Esophagus squamous epithelium (tissue), 5 donors: ENCODE measurements at places on chromosomes 2 and 18.

- DNase-seq = no peak
These were observed 75.9 kb downstream of the VRK2 start for GRCh38 chr2:58122540-58122939.

GRCh38 chr2:220432645-220433044, 805.2 kb downstream of the SLC4A3 start:
- DNase-seq = no peak

DNA sequence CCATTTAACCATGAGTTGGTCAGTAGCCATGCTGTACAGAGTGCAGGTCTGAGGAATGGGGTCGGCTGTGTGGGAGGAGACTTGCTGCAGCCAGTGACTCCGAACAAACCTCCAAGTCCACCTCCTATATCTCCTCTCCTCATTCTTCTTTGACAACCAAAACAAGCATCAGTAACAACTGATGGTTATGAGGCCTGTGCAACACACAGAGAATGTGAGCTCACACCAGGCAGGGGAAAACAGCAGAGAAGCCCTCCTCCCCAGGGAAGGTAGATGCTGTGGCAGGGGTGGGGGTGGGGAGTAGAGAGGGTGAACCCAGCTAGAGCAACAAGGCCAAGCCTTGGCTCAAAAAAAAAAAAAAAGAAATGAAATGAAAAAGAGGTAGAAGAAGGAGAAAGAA, 12.3 kb upstream of the CNGA3 start:
- no peak for DNase-seq

- DNase-seq = no peak
These were observed 53.9 kb downstream of the DYNC1I2 start for GRCh38 chr2:171741189-171741588.

DNA sequence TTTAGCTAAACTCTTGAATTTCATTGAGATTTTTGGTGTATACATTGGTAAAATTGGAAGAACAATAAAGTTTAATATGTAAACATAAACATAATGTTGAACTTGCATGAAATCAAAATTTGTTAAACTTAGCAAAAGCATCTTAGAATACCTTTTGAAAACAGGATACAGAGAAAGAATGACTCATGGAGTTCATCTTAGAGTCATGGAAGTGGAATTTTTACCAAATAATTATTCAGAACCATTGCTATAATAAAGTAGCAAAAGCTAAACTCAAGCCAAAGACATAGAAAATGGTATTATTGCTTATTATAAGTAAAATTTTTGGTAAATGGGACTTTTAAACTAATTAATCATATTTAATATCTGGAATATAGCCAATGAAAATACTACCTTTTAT, 841.6 kb upstream of the SLC39A10 start:
- DNase-seq = no peak

DNA sequence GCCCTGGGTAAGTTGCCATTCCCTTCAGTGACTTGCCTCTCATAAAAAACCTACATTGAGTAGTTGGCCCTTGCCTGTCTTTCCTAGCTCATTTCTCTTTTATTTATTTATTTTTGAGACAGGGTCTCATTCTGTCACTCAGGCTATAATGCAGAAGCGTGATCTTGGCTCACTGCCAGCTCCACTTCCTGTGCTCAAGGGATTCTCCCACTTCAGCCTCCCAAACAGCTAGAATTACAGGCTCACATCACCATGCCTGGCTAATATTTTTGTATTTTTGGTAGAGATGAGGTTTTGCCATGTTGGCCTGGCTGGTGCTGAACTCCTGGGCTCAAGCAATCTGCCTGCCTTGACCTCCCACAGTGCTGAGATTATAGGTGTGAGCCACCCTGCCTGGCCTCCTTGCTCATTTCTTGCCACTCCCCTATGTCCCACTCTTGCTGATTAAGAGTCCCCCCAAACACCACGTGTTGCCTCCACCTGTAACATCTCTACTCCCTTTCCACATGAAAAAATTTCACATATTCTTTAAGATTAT, 12.6 kb downstream of the EVA1A start:
- no peak for DNase-seq

DNA sequence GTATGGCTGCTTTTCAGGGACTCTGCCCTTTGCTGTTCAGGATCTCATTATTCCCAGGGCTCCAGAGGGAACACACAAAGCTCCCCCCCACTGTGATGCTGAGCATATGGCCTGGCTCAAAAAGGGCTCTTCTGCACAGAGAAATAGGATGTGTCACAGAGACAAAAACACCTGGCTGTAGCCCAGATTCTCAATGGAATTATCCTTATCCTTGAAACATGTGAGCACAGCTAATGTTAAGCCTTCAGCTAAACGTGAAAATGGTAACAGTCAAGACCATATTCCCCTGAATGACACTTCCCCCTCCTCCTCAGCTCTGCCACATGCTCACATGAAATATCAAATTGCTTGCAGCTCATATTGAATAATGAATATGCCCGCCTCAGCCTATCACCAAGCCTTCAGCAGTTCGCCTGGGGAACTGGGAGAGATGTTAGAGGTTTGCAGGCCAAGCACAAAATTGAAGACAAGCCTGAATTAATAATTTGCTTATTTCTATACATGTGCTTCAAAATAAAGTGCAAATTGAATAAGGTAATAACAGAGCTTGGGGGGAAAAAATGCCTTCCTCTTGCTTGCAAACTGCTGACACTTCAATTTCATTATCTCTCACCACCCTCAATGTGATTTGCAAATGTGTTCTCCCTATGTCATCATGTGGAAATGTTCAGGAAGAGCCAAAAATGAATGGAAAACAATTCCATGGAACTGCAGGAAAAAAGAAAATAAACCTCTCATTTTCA, 181.0 kb upstream of the HNRNPA3 start:
- DNase-seq = no peak

GRCh38 chr2:67041051-67041450, 356.1 kb upstream of the ETAA1 start:
- no peak for DNase-seq

DNA sequence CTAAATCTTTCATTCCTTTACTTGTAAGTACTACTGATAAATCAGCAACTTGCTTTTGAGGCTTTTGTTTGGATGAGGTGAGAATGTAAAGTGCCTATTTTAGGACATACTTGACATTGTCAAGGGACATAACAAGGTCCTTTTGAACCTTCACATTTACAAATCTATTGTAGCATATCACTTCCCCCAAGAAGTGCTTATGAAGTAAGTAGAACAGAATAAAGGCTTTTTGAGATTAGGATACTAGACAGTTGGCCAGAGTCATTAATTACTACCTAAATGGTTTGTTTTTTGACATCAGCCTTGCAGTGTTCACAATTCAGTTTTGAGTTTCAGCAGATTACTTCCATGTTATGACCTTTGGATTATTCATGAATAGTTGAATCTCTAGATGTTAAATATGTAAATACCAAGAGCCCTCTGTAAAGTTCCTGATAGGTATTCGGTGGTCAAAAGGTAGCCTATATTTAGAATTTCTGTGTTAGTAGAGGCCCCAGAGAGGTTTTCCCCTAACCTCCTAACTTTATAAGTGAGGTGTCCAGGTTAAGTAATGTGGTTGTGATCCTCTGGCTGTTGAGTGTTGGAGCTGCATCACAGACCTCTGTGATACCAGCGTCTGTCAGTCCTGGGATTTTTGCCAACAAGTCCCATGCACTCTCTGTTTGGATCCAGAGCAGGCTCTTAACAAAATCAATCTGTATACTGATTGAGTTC, 67.2 kb downstream of the LCLAT1 start:
- no peak for DNase-seq

DNA sequence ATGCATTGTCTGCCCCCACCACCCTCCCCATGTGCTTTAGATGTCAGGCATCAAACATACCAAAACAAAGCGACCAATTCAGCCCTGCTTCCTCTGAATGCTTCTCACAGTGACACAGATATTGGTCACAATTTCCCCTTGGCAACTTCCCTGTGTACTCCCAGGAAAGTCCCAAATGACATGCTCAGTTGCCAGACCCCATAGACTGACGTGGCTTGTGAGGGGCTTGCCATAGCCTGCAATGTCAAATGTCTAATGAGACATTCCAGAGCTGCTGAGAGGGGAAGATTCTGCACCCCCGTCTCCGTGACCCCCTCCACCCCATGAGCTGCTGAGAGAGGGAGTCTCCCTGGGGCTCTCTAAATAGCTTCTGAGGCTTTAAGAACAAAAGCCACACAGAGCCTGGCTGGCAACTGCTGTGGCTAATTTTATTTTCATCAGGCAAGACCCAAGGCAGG, 47.3 kb downstream of the RFTN2 start:
- no peak for DNase-seq

DNA sequence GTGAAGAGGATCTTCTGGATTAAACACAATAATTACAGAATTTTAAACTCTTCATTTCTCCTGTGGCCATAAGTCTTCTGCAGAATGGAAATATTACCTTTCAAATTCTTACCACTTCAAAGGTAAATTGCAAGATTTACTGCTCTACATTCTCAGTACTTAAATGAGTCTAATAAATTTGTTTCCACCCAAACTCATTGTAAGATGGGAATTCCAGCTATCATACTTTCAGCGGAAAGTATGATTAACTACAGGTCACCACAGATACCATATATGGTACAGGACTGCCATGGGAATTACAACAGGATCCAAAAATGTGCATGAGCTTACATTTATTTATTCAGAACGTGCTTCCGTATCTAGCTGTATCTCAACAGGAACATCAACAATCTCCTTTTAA, 3.1 kb downstream of the DSC3 start:
- DNase-seq = no peak

- DNase-seq = no peak
These were observed 12.4 kb upstream of the DNMT3A start for GRCh38 chr2:25354116-25354515.

DNA sequence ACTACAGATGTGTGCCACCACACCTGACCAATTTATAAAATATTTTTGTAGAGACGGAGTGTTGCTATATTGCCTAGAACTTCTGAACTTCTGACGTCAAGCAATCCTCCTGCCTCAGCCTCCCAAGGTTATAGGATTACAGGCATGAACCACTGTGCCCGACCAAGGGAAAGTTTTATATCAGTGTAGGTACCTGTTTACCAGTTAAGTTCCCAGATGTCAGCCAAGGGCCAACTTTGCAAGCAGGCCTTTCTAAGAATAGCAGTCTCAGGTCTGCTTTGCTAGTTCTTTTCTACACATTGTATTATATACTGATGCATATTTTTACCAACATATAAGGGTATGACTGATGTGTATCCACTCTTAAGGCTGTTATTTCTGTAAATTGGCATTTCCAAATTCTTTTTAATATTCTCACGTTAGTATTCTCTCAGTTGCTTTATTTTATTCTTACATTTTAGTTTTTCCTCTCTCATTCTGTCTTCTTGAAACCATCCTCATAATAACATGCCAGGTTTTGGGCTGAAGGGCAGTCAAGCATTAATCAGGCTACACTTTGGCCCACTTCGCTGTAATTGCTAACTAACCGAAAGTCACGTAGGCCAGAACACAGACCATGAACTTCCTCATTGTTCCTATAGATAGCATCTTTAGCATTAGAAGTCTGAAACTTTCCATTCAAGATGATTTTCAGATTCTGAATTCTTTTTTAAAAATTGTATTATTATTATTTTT, 25.0 kb upstream of the CXXC1 start:
- DNase-seq = no peak

GRCh38 chr2:80525152-80525551, 220.6 kb upstream of the LRRTM1 start:
- DNase-seq = no peak

DNA sequence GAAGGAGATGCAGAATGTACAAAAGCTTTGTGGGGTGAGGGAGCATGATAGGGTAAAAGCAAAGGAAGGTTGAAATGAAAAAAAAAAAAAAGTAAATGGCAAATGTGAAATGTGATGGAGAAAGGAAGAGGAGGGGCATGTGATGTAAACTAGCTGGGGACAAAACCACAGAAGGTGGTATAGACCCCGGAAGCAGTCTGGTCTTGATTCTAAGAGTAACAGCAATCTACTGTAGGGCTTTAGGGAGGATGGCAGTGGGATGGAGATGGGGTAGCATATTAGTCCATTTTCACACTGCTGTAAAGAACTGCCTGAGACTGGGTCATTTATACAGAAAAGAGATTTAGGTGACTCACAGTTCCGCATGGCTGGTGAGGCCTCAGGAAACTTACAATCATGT, 362.0 kb downstream of the SOCS6 start:
- DNase-seq = no peak

- DNase-seq = no peak
These were observed 257.7 kb downstream of the ANAPC1 start for GRCh38 chr2:111626037-111626864.

GRCh38 chr2:25851740-25852503, 26.4 kb downstream of the ASXL2 start:
- no peak for DNase-seq

- DNase-seq = no peak
These were observed 41.5 kb downstream of the KANSL3 start for GRCh38 chr2:96596596-96596995.

DNA sequence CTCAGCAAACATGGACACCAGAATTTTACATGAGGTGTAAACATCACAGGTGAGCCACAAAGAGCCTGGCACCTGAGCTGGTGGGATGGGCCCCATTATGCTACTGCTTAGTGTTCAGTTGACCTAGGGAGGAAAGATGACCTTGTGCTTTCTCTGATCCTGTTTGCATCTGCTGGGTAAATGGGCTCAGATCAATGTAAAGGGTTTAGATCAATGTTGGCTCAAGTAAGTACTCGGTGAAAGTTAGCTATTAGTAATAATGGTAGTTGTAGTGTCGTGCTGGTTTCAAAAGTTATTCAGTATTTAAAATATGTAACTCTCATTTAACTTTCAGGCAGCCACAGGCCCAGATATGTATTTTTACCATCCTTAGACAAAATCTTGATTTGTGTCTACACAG, 19.8 kb downstream of the ABHD3 start:
- DNase-seq = no peak

DNA sequence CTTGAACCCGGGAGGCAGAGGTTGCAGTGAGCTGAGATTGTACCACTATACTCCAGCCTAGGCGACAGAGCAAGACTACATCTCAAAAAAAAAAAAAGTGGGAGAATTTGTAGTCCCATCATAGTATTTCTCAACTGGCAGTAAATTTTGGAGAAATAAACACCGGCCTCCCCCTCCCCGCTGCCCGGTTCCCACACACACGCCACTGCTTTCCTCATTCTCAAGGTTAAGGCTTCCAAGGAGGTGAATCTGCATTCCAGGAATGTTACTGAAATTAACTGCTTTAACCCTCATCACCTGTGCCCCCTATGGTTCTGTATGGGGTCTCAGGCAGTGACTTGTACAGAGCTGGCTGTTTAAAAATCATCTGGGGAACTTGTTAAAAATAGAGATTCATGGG, 49.9 kb downstream of the MRPL35 start:
- DNase-seq = no peak

- DNase-seq = no peak
These were observed 42.9 kb upstream of the TNFRSF11A start for GRCh38 chr18:62282188-62282629.

DNA sequence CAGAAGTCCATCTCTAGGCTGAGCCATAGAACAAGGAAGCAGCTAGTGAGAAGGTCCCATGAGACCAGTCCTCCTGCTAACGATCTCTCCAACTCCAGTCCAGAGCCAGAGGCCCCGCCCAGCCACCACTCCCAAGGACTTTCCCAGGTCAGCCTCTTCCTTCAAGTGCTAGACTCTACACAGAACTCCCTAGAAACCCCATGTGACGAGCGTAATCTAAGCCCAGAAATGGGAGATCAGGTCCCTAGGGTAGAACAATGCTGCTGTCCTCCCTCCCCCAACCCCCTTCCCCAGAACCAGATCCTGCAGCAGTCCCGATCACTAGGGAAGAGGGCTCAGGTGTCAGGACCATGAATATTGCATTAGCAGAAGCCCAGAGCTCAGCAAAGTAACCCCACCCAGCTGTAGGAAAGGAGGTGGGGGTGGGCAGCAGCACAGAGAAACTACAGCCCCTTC, 6.9 kb downstream of the DCTN1 start:
- DNase-seq = no peak

GRCh38 chr2:29920130-29920577, 1.2 kb downstream of the ALK start:
- DNase-seq = no peak
